ENCODE measurements at places on chromosomes 13 and 19. TPM values are rescaled to one million over a fixed set of nuclear protein-coding genes. Genes with fewer than 3 reads are reported as not detected.

- DNase-seq = no peak
Observed at GRCh38 chr19:36747750-36748149, 24.9 kb downstream of the ZNF850 start.

GRCh38 chr19:46845959-46846459 is 4.6 kb downstream of the AP2S1 start:
- no peak for DNase-seq

DNA sequence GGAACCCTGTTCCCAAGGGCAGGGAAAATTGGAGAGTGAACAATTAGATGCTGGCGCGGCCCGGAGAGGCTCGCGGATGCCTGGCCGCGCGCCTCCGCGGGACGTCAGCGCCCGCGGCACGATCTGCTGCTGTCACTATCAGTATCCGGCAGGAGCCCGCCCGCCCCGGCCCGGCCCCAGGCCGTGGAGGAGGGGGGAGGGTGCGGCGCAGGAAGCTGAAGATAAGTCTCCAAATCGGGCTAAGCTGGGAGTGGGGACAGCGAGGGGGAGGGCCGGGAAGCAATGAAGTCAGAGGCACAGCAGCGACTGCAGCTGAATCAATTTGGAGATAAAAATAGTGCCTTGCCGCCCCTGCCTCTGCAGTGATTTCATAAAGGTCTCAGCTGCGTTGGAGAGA is 441.5 kb upstream of the KLF12 start:
- DNase-seq = no peak

The ZNF541 gene
- 0.06 TPM for polyA plus RNA-seq

The COMP gene
- polyA plus RNA-seq = 8.6 TPM

DNA sequence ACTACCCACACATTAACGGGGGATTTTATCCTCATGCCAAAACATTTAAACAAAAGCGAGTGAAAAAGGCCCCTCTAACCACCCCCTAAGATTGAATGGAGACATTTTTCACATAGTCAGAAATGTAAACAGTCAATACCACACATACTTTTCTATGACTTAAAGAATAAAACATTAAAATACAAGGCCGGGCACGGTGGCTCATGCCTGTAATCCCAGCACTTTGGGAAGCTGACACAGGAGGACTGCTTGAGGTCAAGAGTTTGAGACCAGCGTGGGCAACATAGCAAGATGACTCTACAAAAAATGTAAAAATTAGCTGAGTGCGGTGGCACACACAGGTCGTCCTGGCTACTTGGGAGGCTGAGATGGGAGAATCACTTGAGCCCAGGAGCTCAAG is 47.3 kb downstream of the MPHOSPH8 start:
- no peak for DNase-seq

- DNase-seq = no peak
Observed at GRCh38 chr13:34522808-34523207, 419.3 kb upstream of the NBEA start.

- no peak for DNase-seq
Observed at GRCh38 chr19:1807695-1808394, 4.2 kb downstream of the ATP8B3 start.

The OLFM2 gene
- 88.3 TPM for polyA plus RNA-seq

The WDR87 gene
- polyA plus RNA-seq = not detected

The DCT gene
- polyA plus RNA-seq = not detected

DNA sequence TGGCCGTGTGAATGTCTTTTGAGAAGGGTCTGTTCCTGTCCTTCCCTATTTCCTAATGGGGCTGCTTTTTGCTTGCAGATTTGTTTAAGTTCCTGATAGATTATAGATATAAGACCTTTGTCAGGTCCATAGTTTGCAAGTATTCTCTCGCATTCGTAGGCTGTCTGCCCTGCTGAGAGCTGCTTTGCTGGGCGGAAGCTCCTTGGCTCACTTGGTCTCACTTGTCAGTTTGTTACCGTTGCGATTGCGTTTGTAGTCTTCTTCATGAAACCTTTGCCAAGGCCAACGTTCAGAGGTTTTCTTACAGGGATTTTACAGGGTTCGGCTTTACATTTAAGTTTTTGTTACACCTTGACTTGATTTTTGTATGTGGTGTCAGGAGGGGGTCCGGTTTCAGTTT is 44.0 kb upstream of the TFDP1 start:
- DNase-seq = no peak

The CERS4 gene
- polyA plus RNA-seq = 7.6 TPM

DNA sequence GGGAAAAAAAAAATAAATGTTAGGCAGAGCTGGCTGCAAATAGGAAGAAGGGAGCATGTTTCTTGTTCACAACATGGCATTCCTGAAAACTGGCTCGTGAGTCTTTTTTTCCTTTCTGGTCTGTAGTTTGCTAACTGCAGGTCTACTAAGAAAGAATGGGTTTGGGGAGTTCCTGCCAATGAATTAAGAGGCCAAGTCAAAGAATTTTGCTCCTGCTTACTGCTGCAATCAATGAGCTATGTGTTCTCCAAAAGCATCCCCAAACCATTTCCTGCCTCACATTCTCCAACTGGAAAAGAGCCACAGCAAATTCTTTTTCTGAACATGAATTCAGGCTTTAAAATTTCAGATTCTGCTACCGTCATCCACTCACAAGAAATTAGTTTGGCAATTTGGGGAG is 88.6 kb downstream of the DCT start:
- no peak for DNase-seq

The KLF16 gene
- 3.7 TPM for polyA plus RNA-seq

The DLL3 gene
- polyA plus RNA-seq = 1.0 TPM

The FGF21 gene
- not detected for polyA plus RNA-seq

DNA sequence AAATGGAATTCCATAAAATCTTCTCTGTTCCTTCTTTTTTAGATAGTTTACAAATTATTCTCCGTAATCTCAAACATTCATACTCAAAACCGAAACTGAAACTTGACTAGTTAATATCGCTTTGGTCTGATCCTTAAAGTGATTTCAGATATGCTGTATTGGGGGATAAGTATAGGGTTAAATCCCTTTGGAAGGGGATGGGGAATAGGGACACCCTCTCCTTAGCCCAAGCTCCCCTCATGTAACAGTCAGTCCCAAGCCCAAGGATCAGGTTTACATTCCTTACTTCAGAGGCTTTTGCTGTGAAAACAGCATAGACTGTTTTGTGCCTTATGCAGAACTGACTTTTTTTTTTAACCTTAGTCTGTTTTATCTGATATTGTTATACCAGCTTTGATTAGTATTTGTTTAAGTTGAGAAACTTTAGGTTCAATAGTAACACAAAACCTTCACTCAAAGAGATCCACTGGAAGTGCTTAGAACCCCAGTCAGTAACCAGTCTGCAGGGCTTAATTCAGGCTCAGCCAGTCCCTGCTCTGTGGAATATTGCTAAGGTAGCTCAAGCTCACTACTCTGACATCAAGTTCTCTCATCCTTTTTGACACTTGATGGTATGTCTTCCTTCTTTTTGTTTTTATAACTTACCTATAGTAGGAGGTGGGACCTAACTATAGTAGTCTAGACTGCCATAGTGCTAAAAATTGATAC is 10.5 kb downstream of the CDADC1 start:
- no peak for DNase-seq

The B3GNT8 gene
- polyA plus RNA-seq = 0.36 TPM

DNA sequence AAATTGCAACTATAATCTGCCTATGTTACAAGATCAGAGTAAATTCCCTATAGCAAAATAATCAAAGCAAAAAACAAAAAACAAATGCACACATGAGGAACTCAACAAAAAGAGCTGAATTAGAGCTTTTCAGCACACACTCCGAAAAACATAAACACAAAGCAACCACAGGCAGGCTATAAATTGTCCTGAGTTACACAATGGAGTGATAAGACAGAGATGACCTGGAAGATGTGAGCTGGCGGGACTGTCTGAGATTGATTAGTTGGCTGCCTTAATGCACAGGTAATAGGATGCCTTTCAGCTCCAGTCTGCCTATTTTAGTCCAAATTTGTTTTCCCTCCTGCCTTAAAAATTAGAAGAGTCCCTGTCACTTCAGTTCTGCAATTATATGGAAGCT is 159.0 kb upstream of the FNDC3A start:
- DNase-seq = no peak

- no peak for DNase-seq
Observed at GRCh38 chr13:58933475-58933874, 1230.3 kb downstream of the DIAPH3 start.

DNA sequence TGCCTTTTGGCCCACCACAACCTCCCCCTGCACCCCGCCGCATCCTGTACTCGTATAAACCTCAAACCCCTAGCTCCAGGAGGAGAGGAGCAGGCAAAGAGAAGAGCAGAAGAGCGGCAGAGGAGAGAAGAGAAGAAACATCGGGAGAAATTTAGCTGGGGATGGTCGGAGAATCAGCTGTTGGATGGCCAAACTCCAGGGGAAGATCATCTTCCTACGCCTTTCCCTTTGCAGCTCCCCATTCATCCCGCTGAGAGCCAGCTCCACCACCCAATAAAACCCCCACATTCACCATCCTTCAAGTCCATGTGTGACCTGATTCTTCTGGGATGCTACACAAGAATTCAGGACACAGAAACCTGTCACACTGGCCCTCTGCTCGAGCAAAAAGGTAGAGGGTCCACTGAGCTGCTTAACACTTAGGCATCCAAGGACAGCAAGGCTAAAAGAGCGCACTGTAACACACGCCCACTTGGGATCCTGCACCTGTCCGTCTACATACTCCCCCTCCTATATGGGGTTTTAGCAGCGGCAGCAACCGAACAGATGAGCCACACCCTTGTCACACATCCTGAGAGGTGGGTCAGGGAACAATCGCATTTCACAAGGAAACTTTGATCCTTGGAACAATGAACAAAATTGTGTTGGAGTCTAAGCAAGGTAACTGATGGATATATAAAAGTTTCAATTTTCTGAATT is 51.6 kb upstream of the MIR17HG start:
- no peak for DNase-seq

The NUDT15 gene
- polyA plus RNA-seq = 13.5 TPM

The PGLYRP1 gene
- not detected for polyA plus RNA-seq

The SLC6A16 gene
- polyA plus RNA-seq = 0.58 TPM

- DNase-seq = no peak
Observed at GRCh38 chr13:68170961-68171360, 940.8 kb upstream of the PCDH9 start.

The RAB20 gene
- polyA plus RNA-seq = 4.9 TPM

DNA sequence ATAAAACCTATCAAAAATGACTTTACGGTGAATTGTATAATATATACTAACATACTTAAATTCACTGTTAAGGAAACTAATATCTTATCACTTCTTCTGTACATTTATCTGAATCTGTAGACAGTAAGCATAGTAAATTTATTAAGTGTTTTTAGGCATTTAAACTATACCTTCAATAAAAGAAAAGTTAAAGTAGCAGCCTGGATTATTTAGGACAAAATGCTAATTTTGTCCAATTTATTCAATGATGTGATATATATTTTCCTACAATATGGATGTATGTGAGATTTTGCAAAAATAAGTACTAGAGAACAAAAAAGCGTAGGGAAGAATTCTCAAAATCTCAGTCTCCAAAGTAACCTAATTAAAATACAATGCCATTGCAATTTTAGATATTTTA is 299.9 kb downstream of the GPC5 start:
- no peak for DNase-seq

GRCh38 chr19:32200312-32201038 is 144.9 kb upstream of the ZNF507 start:
- DNase-seq = no peak

The ZIM2 gene
- polyA plus RNA-seq = not detected

The ELSPBP1 gene
- not detected for polyA plus RNA-seq

- DNase-seq = no peak
Observed at GRCh38 chr13:33355201-33355895, 69.8 kb upstream of the STARD13 start.

Data from BJ (cell line).